ENCODE measurements at places on chromosomes 2 and 18. TPM values are rescaled to one million over a fixed set of nuclear protein-coding genes. Genes with fewer than 3 reads are reported as not detected.
A peak's percentile ranks its signal among the peaks of the same experiment; 100 is the strongest.

DNA sequence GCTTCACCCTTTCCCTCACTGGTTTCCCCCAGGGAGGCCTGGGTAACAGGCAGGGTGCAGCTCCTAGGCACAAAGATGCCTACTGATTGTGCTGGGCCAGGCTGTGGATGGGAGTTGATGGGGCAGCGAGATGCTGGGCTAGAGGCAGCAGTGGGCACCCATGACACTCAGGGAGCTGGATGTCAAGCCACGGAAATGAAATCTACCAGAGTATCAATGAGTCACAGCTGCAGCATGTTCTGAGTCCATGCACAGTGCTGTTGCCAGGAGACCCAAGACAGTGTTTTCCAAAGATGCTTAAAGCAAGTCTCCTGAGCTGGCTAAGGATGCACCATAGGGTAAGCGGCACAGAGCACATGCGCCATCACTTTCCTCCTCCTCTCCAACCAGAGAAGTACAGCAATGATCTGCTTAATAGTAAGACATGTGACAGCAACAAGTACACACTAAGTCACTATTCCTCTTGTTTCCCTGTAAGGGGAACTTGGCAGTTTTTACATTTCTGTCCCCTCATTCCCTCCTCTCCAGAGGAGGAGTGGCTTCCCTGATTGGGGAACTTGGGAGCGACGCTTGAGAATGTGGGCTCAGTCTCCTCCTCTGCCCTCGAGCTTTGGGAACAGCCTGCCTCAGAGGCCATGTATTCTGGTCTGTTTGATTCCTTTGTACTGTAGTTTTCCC lies 57.2 kb downstream of the CDC42EP3 start:
- no peak for DNase-seq

GRCh38 chr2:144430722-144431391 lies 89.1 kb downstream of the ZEB2 start:
- peak; percentile 72 for DNase-seq

DNA sequence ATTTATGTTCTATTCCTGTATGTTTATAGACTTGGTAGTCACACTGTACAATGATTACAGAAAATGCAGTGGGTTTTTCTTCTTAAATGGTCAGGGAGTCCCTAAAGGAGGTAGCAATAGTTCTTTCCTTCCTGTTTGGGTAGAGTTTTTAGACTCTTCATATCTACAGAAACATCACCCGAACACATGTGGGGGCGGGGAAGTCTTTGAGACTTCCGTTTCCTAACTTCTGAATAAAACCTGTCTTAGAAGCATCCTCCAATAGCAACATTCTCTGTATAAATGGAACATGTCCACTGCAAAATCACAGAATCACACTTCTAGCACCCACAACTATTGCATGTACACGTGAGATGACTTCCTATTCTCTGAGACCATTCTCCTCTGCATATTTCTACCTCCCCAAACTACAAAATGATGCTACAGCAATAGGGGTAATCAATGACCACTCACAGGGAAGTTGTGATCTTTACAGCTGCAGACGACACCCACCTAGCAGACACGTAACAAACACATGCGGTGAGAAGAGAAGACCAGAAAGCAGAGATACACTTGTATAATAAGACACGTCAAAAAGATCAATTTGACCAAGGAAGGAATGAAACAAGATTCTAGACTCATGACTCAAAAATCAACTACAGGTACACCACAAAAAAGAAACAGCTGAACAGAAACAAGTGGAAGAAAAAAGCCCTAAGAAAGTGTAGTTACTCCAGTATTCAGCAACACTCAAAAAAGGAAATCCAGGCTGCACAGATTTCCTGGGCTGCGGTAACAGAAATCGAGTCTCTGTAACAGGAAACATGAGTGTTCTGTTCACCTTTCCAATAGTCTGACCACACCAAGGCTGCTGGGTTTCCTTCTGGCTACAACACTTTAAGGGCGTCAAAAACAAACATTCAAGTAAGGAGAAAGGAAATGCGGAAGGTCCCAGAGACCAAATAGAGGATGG lies 120.4 kb downstream of the ZNF516 start:
- DNase-seq: no peak

Gene LOXL3
- total RNA-seq: 14.6 TPM

Gene GPR45
- total RNA-seq: not detected

DNA sequence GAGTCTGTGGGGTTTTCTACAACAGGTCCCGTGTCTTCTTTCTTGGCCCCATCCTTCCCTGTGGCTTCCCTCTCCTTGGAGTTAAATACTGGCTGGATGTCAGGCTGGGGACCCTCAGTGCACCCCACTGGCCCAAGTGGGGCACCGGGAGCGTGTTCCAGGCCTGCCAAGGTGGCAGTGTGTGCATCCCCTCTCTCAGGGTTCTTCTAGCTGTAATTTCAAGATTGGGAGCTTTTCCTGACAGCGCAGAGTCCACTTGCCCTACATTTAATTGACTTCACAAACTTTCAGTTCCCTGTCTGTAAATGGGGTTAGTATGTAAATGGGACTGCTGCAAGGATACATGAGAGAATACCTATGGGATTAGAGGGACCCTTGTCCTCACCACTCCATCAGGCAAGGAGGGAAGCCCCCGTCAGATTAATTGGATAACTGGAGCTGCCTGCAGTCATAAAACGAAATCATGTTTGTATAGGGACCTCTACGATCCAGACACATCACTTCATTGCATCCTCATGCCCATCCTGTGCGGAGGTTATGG lies 66.6 kb downstream of the IL1R2 start:
- DNase-seq: no peak

GRCh38 chr2:144936442-144936841 lies 416.5 kb upstream of the ZEB2 start:
- no peak for DNase-seq

DNA sequence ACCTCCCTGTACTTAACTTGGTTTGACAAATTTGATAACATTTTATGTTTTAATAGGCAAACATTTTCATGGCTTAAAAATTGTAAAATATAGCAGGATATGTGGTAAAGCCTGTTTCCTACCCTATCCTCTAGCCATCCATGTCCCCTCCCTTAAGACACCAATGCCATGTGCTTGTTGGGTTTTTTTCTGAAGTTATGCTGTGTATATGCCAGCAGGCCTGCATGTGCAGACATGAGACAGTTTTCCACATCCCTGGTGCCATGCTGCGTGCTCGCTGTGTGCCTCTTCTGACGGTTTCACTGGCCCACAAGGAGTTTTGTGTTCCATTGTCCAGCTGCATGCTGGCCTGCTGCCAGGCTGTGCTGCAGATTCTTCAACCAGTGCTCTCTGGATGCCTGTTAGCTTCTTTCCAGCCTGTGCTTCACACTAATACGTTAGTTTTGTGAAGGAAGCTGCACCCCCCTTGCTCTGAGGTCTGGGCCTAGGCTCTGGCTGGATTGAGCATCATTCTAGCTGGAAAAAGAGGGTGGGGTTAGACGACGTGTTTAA lies 16.9 kb downstream of the INPP4A start:
- no peak for DNase-seq

Gene ARHGEF4
- 7.0 TPM for total RNA-seq

GRCh38 chr2:46193356-46193755 lies 103.9 kb upstream of the EPAS1 start:
- no peak for DNase-seq

Gene ZSWIM2
- total RNA-seq: 0.21 TPM

GRCh38 chr18:46672062-46672970 lies 15.3 kb upstream of the LOXHD1 start:
- no peak for DNase-seq

- DNase-seq: no peak
Observed at GRCh38 chr2:123935405-123935804, 89.7 kb upstream of the CNTNAP5 start.

Gene ATP6V1C2
- 0.21 TPM for total RNA-seq

Gene ERMN
- not detected for total RNA-seq

GRCh38 chr2:216491793-216492596 lies 6.6 kb upstream of the RPL37A start:
- DNase-seq: no peak

- DNase-seq: no peak
Observed at GRCh38 chr2:36461039-36461681, 105.6 kb downstream of the CRIM1 start.

DNA sequence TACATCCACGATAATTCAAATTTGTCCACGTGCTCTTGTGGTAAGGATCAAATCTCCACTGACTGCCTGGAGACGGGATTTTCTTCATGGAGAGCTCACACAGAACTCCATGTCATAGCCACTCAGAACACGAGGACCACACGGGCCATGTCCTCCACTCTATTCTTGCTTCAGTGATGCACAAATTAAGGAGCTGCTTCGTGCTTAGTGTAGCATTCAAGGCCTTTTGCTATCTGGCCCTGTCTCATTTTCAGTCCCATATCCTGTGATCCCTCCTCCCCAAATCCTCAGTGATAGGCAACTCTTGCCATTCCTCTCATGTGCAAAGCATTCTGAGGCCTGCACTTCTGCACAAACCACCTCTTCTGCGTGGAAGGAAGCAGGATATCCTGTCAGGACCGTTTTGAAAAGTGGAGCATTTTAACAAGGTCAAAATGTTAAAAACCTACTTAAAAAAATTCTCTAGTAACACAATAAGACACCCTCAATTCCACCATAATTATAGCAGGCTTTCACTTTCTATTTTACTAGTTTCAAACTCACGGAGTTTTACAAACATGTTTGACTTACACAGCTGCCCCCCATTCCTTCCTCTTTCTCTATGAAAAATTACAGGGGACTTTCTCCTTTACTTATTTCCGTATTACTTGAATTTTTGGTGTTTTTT lies 35.2 kb downstream of the ST3GAL5 start:
- no peak for DNase-seq

Gene NGEF
- 4.1 TPM for total RNA-seq

Gene GALR1
- total RNA-seq: 1.1 TPM

DNA sequence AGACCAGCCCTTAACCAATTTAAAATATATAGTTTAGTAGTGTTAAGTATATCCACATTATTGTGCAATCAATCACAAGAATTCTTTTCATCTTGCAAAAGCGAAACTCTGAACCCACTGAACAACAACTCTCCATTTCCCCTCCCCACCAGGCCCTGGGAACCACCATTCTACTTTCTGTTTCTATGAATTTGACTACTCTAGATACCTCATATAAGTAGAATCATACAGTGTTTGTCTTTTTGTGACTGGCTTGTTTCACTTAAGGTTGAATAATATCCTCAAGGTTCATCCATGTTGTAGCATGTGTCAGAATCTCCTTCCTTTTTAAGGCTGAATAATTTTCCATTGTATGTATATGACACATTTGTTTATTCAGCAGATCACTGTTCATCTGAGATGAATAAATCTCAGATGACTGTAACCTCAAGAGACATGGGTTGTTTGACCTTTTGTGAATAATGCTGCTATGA lies 8.1 kb upstream of the SOS1 start:
- DNase-seq: no peak

DNA sequence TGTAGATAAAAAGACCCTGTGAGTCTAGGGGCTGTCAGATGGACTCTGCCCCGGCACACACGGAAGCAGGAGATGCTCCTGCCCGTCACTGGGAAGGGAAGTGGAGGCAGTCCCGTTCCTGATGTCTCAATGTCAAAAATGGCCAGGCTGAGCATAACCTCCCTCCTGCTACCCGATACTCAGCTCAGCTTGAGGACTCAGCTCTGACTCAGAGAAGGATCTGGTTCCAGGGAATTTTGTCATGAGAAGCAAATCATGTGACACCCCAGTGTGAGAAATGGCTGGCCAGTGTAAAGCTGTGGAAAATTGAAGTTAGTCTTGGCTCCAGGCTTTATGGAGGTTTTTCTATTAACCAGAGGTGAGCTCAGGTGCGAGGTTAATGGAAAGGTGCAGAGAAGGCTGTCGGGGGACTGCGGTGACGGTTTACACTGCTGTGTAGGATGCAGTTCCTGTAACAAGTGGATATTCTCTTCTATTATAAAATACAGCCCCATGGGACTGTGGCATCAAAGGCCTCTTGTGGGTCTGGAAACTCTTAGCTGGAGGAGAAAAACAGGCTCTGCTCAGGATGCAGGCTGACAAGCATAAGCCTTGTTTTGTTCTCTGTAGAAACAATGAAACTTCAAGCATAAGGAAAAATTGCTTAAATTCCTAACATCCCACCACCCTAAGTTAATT lies 24.7 kb upstream of the AGAP1 start:
- DNase-seq: no peak

- DNase-seq: no peak
Observed at GRCh38 chr18:79405019-79405780, 9.5 kb downstream of the NFATC1 start.

Gene TMEM163
- total RNA-seq: 1.6 TPM

GRCh38 chr2:16817305-16818202 lies 151.9 kb upstream of the CYRIA start:
- DNase-seq: no peak

Gene STPG4
- total RNA-seq: not detected

GRCh38 chr2:237208373-237209260 lies 122.9 kb downstream of the COPS8 start:
- DNase-seq: no peak

- no peak for DNase-seq
Observed at GRCh38 chr18:59923539-59924196, 23.9 kb downstream of the PMAIP1 start.

DNA sequence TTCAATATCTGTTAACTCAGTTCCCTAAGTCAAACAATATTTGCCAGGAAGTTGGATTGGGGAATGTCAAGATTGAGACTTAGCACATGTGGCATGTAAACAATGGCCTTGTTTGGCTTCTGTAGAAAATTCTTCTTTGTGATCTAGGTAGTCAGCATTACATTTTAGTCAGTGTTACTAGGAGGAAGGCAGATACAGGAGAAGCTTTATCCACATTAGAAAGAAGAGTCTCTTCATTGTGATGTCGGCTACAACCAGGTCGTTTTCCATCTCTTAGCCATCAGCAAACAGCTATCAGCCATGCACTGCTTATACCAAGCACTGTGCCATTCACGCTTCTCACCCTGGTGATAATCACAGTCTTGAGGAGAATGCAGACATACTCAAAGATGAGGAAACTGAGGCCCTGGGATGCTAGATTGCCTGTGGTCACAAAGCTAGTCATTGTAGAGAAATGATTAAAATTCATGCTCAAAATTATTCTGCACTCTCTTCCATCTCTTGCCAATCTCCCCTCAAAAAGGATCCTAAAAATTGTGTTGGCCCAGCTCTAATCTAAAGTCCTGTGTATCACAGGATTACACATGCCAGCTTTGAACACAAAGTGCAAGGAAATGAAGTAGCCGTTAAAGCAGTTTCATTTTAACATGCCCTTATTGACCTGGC lies 3.2 kb downstream of the GALNT5 start:
- DNase-seq: no peak

Gene ARID5A
- total RNA-seq: 10.7 TPM

Gene MYL1
- 202 TPM for total RNA-seq

Gene PKP4
- total RNA-seq: 83.4 TPM

Measured in urinary bladder (tissue), 4 donors.